ENCODE measurements at places on chromosomes 1 and 21. TPM values are rescaled to one million over a fixed set of nuclear protein-coding genes. Genes with fewer than 3 reads are reported as not detected.
A peak's percentile ranks its signal among the peaks of the same experiment; 100 is the strongest.

- peaks cover 5% of the 10 kb centered on the region for H3K4me1 ChIP-seq
- H3K27ac ChIP-seq: no peak overlapping the region
- no peak for DNase-seq
- peaks cover 4% of the 10 kb centered on the region for H3K36me3 ChIP-seq
- H3K27me3 ChIP-seq: no peaks in the 10 kb centered on the region
Observed at GRCh38 chr1:3633344-3634058, 8.7 kb downstream of the TPRG1L start.

- H3K27ac ChIP-seq: peak overlapping the region; percentile 98
- peak overlapping the region; percentile 89 for H3K4me3 ChIP-seq
- H3K4me1 ChIP-seq: peaks cover 55% of the 10 kb centered on the region
Observed at GRCh38 chr21:44874240-44874496, 678 bp upstream of the PTTG1IP start.

DNA sequence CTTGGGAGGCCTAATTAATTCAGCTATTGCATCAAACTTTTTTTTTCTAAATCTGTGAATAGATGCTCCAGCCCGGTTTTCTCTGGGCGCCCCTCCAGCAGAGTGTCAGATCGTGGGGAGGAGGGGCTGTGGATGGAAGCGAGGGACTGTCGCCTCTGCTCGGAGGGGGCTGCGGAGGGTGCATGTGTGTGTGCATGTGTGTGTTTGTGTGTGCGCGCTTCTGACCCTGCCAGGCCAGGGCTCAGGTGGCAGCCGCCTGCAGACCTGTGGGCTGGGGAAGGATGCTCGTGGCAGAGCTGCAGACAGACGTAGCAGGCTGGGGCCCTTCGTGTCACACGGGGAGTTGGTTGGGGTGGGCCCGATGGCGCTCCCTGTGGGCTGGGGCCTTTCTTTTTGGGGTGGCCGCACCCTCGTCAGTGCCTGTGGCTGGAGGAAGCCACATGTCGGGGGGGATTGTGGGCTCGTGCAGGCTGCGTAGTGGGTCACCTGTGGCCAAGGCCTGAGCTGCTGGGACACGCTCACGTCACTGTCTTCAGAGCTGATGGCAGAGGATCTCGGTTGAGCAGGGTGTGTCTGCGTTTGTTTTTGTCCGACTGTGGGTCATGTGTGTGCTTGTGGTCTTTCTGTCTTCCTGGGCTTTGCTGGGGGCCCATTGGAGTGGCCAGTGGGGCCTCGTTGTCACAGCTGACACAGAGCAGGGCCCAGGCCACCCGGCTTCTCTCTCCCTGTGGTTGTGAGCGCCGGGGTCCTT is 2.8 kb downstream of the SKI start:
- H3K4me1 ChIP-seq: peaks cover 73% of the 10 kb centered on the region
- H3K27me3 ChIP-seq: no peaks in the 10 kb centered on the region
- no peaks in the 10 kb centered on the region for H3K36me3 ChIP-seq
- H3K4me3 ChIP-seq: peak overlapping the region; percentile 96
- DNase-seq: no peak

GRCh38 chr1:111738133-111738435 is 1.1 kb downstream of the INKA2 start:
- peaks cover 19% of the 10 kb centered on the region for H3K27me3 ChIP-seq
- H3K4me3 ChIP-seq: peak overlapping the region; percentile 96
- H3K36me3 ChIP-seq: no peaks in the 10 kb centered on the region

- no peak overlapping the region for H3K4me3 ChIP-seq
- H3K27me3 ChIP-seq: peaks cover 30% of the 10 kb centered on the region
- H3K36me3 ChIP-seq: no peaks in the 10 kb centered on the region
- no peak for DNase-seq
Observed at GRCh38 chr1:8031176-8031785, 5.2 kb upstream of the ERRFI1 start.

IFI44 gene
- 1.8 TPM for polyA plus RNA-seq
